ENCODE measurements at places on chromosomes 12 and 14.

DNA sequence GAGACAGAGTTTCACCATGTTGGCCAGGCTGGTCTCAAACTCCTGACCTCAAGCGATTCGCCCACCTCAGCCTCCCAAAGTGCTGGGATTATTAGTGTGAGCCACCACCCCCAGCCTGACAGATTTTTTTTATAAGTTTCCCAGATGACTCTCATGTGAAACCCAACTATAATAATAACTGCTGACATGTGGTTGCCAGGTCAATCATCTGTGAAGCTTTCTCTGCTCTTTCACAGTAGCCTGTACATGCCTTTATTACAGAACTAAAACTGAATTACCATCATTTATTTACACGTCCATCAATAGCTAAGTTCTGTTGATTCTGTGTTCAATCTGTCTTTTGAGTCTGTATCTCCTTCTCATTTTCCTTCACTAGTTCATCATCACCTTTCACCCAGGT is 218.5 kb downstream of the RPS29 start:
- DNase-seq = no peak

GRCh38 chr12:4859478-4860210 is 50.1 kb upstream of the KCNA1 start:
- DNase-seq = no peak

DNA sequence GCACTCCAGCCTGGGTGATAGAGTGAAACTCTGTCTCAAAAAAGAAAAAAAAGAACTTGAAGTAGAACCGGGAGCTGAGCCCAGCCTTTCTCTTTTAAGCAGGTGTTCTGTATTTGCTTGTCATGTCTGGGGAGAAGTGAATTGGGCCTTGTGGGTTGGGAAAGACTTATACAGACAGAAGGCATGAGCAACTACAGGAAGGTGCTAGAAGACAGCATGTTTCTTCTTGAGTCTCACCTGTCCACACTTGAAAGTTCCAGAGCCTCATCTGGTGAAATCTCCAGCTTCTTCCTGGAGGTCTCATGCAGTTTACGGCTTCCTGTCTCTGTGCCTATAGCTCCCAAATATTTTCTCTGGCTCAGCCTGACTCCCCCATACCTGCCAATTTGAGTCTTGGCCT is 2.5 kb downstream of the PGAM5 start:
- DNase-seq = no peak

- DNase-seq = no peak
Observed at GRCh38 chr12:123104809-123105208, 46.1 kb downstream of the PITPNM2 start.

DNA sequence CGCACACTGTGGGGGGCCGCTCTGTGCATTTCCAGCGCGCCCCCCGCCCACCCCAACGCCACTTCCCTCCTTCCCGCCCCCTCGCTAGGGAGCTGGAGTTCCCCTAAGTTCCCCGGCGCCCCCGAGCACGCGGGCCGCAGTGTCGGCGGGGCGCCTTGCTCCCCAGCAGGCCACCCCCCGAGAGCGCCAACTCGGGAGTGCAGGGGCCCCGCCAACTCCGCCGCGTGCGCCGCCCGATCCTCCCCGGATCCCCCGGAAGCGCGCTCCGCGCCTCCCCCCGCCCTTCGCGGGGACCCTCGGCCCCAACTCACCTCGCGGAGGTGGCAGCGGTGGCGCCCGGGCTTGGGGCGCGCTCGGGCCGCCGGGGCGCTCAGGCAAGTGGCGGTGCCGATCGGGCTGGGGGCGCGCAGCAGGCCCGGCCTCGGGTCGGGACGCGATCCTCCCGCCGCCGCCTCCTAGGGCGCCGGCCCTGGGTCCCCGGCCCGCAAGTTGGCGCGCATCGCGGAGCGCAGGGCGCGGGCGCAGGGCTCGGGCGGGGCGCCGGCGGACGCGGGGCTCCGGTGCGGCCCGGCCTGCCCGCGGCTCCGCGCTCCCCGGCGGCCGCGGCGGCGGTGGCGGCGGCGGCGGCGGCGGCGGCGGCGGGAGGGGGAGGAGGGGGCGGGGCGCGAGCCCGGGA is at the start of gene NCOR2:
NCOR2 (minus strand) TSS at position 616 of the 676 bp plus-strand sequence. CDS start 72,361 bp downstream, outside the sequence.
- DNase-seq = peak; percentile 72

DNA sequence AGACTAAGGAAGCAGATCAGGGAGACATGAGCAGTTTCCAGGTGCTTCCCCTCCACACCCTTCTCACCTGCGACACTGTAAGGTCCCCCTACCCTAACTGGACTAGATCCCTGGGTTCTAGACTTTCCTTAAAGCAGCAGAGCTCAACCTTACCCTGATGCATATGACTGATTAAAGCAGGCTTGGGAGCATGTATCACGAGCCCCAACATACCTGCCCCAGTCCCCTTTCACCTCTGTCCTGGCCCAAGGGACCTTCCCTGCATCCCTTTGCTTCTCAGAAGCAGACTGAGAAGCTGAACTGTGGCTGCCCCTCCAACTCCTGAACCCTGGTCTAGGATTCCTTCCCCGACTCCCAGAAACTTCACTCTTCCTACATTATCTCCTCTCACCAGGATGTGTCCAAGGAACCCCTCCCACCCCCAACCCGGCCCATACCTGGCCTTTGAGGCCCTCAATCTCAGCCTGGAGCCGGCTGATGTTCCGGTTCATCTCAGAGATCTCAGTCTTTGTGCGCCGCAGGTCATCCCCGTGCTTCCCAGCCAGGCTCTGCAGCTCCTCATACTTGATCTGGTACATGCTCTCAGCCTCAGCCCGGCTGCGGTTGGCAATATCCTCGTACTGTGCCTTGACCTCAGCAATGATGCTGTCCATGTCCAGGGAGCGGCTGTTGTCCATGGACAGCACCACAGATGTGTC is 5.4 kb downstream of the KRT8 start:
- DNase-seq = no peak

DNA sequence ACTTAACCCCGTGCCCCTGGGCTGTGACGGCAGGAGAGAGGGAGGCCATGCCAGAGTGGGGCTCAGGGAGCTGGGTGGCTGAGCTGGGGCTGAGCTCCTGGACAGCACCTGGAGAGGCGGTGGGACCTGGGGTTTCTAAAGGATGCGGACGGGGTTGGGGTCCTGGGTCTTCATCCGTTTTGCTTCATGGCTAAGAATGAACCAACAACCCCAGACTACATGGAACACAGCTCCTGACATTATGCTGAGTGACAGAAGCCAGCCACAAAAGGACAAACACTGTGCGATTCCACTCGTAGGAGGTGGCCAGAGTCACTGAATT is 60.6 kb downstream of the NCOR2 start:
- no peak for DNase-seq

DNA sequence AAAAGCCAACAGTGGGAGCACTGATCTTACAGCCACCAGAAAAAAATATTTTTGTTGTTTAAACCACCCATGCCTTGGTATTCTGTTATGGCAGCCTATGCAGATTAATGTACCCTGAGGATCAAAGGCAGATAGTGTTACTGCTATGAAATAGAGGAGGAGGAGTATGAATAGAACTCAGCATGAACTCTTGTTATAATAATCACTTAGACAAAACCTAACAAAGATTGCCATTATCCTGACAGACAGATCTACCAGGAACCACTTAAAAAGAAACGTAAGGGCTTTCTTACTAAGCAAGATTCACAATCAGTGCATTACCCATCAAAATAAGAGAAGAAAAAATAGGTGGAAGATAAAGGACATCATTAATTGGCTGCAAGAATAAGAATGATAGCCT is 558.3 kb downstream of the GALC start:
- no peak for DNase-seq

DNA sequence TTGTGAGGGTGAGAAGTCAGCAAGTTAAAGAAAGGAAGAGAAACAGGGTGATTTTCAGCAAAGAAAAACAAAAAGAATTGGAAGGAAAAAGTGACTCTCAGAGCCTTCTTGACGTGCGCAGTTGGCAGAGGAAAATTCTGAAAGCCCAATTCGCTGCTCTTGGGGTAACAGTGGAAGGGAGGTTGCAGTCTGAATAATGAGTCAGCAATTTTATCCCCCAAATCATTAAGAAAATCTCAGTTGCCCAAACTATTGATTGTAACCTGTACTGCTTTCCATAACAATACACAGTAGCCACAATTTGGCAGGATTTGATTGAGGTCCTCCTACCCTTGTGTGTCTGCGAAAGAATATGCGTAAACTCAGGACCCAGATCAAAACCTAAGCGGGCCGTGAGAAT is 309.1 kb downstream of the EMP1 start:
- DNase-seq = no peak

All from activated naive CD8-positive, alpha-beta T cell treated with anti-CD3 and anti-CD28 coated beads for 36 hours (primary cell).